Stimulated activated CD4-positive, alpha-beta T cell treated with anti-CD3 and anti-CD28 coated beads, TNF-alpha, amount 100 ng/mL, for 24 hours (primary cell): ENCODE measurements at places on chromosomes 7 and 10.

DNA sequence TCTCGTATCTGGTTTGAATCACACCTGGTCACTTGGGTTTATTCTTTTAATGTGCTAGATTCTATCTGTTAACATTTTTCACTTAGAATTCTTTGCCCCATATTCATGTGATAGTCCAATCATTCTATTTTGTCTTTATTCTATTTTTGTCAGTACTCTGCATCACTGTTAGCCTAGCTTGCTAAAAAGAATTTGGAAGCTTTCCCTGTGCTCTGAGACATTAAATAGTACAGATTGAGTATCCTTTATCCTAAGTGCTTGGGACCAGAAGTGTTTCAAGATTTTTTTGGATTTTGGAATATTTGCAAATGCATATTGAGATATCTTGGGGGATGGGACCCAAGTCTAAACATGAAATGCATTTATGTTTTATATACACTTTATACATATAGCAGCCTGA, 51.0 kb downstream of the RALA start:
- no peak for DNase-seq

GRCh38 chr7:148232784-148233183, 357.8 kb upstream of the C7orf33 start:
- DNase-seq = no peak

GRCh38 chr7:158682456-158682855, 22.1 kb downstream of the NCAPG2 start:
- no peak for DNase-seq

DNA sequence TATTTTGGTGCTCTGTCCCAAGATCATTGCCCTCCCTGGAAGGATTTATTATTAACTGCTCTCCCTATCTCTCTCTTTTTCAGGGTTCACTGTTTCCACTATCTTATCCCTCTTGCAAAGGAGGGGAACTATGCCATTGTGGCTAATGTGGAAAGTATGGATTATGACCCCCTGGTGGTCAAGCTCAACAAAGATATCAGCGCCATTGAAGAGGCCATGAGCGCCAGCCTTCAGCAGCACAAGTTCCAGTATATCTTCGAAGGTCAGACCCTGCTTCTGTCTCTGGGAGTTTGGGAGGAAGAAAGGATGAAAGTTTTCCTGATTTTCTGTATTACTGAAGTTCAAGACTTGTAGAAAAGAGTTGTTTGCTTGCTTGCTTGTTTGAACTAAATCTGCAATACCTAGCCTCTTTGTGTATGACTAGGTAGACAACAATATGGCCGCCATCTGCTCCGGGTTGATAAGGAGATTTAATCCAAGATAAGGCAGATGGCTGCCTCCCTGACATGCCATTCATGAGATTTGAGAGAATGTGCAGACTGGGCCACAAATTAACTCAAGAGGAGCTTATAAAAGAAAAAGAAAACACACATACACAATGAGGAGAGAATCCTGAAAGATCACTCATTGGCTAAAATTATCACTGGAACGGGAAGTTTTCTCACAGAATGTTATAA, 122.2 kb upstream of the LRGUK start:
- no peak for DNase-seq

DNA sequence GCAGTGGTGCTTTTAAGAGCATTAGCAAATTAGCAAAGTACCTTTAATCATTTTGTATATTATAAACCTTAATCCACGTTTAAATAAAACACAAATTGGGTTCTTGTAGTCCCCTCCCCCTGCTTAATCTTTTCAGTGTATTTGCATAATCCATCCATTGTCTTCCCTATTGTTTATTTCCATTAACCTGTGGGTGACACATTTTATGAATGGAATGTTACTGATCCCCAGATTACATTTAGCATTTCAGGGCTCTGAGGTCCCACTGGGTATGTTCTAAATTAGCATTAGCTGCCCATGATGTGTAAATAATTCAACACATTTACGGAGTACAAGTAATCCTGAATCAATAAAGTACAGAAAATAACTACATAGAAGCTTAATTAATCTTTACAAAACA, 138.4 kb upstream of the FEZF1 start:
- DNase-seq = no peak

GRCh38 chr7:148084138-148084537, 506.4 kb upstream of the C7orf33 start:
- no peak for DNase-seq

DNA sequence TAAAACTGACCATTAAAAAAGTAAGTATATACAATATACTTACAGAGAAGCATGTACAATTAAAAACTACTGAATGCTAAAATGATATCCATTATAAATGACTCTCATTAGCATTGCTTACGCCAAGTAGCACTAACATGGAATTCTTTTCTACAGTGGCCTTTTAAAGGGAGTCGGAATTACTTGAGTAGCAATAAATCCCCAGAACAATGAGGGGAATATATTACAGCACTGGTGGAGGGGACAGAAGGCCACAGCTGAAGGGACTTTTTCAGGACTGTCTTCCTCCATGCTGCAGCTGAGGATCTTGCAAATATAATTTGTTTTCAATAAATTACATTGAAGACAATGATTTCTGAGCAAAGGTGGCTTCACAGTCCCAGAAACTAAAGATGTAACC, 97.0 kb downstream of the ALOX5 start:
- no peak for DNase-seq

DNA sequence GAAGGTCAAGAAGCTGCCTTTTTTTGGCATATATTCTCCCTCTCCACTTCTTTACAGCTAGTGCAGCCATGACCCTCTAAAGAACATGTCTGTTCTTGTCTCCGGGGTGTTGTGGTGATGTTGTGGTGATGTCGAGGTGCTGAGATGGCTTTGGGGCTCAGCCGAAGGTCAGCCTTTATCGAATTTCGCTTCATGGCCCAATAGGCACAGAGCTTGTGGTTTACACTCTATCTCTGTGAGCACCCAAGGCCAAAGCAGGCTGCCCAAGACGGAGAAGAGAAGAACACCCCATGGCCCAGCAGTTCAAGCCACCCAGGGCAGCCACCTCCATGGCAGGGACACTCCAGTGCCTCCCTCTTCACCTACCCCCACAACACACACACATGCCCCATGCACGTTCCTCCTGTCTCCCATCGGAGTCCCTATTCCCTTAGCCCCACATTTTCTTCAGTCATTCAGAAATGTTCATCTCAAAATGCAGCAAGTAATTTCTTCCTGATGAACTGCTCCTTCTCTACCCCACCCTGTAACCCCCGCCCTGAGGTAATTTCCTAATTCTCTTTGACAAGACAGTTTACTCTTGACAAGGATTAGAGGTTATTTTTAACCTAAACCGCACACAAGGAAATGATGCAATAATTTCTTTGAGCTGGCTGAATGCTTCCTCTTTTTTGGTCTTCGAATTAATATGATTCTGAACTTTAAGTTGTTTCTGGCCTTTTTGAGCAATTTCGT, 18.6 kb upstream of the ADRB1 start:
- no peak for DNase-seq

- no peak for DNase-seq
Measured at GRCh38 chr7:112497481-112497880, 16.7 kb downstream of the LSMEM1 start.

DNA sequence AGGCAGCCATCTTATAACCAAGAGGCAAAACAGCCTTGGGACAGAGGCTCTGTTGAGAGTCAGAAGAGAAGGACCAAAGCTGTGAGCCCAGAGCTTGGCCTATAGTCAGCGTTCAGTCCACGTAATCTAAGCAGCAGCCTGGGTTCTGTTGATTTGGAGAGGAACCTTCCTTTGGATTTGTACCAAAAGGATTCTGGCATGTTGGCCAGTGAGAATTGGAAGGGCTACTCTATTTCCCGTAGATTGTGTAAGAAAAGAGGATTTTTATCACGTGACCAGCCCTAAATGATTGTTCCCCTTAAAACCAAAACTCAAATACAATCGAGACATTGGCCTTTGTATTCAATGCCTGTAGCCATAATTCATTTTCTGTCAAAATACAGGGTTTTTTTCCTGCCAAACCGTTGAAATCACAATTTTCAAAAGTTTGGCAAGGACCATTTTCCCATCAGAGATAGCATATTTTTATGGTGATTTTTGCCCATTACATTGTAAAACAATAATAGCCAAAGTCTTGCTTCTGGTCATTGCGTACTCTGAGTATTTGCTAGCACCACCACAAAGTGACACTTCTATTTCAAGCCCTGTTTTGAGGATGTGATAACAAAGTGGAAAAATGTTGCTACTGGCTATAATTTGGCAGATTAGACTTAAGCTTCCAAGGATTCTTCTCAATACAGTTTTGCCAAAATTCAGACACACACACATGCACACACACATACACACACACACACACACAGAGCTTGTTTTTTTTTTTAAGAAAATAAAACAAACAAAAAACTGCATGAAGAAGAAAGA, 23.1 kb upstream of the BMPER start:
- no peak for DNase-seq

DNA sequence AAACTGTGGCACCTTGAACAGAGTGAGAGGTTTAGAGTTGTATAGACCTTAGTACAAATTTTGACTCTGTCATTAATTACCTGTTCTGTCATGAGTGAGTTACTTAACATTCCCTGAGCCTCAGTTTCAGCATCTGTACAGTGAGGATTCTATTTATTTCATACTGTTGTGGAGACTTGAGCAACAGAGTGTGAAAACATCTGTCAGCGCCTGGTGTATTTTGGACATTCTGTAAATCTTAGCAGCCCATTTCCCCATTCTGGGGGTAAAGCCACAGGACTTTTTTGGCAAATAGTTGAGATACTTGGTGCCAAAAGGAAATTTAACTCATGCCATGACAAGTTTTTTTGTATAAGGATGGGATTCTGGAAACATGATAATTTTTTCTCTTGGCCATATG, 94.8 kb downstream of the AUTS2 start:
- no peak for DNase-seq

DNA sequence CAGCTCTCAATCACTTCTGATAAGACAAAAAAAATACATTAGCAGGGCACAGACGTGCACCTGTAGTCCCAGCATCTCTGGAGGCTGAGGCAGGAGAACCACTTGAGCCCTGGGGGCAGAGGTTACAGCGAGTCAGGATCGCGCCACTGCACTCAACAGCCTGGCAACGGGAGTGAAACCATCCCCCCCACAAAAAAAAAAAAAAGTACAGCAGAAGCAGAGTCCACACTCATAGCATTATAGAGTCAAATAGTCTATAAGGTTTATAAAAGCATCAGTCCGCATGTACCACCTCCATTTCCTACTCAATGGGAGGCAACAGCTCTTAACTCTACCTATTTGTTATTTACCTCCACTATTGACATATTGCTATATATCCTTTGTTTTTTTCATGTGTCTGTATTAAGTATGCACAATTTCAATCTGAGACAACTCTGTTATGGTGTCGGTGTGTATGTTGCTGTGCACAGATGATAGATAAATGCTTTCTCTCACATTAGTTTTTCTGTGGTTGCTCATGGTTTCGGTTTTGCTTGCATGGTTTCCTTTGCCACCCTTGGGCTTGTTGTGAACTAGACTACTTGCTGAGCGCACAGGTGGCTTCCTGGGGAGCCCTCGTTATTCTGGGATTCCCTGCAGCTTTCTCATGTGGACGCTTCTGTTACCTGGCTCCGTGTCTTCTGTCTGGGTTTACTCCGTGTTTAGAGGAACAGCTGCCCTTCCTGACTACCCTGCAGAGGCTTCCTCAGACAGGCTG, 40.4 kb downstream of the PROSER2 start:
- DNase-seq = peak; percentile 57

DNA sequence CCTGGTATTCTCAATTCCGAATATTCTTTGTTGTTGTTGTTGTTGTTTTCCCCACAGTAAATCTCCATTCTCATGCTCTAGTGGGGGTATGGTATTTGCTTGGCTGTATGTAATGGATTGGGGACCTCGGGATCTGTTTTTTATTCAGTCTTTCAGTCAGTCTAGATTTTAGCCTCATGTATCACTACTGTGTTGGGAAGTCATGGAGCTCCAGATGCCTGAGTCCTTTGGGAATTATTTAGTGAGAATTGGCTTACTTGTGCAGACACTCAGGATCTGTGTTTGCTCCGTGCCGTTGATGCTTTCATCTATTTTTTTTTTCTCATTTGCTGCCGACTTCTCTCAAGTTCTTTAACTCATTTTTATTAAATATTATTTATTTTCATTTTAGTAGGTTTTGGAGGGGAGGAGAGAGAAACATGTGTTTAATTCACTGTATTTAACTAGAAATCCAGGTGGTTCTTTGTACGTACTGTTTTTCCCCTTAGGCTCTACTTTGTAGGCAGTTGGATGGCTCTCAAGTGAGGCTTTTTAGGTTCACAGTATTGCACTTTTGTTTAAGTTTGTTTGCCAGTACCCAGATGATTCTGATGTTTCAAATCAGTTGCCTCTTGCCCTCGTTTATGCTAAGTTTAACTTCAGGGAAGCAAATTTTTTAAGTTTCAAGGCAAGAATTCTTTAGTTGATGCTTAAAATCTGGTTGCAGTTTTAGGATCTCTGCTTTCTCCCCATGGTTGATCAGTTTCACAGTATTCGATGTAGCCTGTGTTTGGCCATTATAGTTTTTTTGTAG, 36.9 kb downstream of the ZNRF2 start:
- no peak for DNase-seq

- DNase-seq = no peak
Measured at GRCh38 chr10:47039562-47039913, 128.3 kb downstream of the PTPN20 start.

DNA sequence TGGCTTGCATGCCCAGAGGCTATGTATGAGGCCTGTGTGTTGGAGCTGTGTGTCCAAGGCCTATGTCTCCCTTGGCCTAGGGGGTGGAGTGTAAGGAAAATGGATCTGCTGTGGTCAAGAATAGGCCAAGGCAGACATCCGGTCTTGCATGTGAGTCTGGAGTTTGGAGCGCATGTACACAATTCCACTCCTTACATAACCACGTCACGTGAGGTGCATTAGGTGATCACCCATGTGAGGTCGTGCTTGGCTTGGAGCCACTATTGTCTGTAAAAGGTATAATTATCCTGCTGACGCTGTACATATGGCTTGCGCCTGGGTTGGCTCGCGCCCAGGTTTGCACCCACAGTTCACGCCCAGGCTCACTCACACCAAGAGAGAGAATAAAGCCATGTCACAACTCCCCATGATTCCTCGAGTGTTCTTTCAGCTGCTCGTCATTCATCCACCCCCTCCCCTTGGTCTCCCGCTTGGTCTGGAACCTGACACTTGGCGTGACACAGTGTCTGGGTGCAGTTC, 105.5 kb downstream of the BICC1 start:
- no peak for DNase-seq

DNA sequence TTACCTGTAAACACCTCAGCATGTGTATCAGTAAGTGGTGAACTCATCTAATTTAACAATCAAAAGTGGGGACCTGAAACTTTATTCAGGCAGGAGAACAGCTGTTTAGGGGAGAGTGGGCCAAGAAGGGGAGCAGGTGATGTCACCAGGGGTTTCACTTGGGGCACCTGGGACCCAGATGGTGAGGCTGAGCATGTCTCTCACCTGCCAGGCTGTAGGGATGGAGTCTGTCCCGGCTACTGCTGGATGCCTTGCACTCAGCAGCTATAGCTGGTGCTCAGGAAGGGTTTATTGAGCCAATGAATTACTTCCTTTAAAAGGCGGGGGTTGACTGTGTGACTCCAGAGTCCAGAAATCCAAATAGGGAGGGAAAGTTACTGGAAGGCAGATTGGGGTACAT, 23.0 kb downstream of the CDH23 start:
- no peak for DNase-seq
